ENCODE measurements at places on chromosomes 5 and 9.

- DNase-seq: no peak
These were observed 70.1 kb upstream of the PALM2AKAP2 start for GRCh38 chr9:109709866-109710265.

- no peak for DNase-seq
These were observed 19.4 kb downstream of the LAMC3 start for GRCh38 chr9:131028221-131028884.

- no peak for DNase-seq
These were observed 49.5 kb upstream of the EGFLAM start for GRCh38 chr5:38208782-38209378.

DNA sequence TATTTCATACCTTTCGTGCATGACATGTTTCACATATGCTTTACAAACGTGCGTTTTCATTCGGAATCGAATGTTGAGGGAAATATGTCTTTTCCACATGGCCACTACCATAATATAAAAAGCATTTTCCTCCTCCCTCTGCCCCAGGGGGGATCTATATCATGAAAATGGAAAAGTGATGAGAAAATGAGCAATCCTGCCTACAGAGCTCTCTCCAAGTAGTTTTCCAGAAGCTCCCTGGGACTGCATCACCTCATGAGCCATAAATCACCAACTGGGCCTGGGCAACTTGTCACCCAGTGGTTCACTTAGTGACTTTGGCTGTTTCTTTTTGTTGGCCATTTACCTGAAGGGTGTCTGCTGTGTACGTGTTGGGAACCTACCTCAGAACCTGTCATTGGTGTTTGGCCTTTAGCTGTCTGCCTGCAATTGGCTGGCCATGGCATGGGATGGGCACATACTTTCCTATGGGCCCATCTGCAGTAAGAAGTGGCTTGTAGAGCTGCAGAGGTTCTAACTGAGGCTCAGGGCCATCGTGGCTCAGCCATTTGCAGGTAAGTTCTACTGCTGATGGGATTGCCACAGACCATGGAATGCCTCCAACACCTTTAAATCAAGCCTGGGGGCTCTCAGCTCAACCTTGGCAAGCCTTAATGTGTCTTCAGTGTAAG, 9.5 kb upstream of the TIFAB start:
- no peak for DNase-seq

- DNase-seq: no peak
These were observed 145.4 kb upstream of the PITX1 start for GRCh38 chr5:135179308-135179980.
